ENCODE measurements at places on chromosomes 11 and 22.

- DNase-seq: peak; percentile 91
Measured at GRCh38 chr11:62705880-62706849, 1.1 kb downstream of the BSCL2 start.

GRCh38 chr22:45499746-45500145, 2.9 kb upstream of the FBLN1 start:
- no peak for DNase-seq

DNA sequence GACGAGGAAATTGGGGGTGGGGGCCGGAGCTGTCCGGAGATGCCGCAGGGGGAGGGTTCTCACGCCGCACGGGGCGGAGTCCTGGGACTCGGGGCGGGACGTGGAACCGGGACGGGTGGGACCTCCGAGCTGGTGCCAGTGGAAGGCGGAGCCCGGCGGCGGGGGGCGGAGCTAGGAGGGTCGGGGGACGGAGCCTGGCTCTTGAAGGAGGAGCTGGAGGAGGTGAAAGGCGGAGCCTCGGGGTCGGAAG, 271 bp downstream of the FKBP2 start:
- peak; percentile 100 for DNase-seq

GRCh38 chr22:38214302-38215056, 12.7 kb downstream of the MAFF start:
- peak; percentile 66 for DNase-seq

- no peak for DNase-seq
Measured at GRCh38 chr11:95519912-95520311, 269.7 kb downstream of the FAM76B start.

DNA sequence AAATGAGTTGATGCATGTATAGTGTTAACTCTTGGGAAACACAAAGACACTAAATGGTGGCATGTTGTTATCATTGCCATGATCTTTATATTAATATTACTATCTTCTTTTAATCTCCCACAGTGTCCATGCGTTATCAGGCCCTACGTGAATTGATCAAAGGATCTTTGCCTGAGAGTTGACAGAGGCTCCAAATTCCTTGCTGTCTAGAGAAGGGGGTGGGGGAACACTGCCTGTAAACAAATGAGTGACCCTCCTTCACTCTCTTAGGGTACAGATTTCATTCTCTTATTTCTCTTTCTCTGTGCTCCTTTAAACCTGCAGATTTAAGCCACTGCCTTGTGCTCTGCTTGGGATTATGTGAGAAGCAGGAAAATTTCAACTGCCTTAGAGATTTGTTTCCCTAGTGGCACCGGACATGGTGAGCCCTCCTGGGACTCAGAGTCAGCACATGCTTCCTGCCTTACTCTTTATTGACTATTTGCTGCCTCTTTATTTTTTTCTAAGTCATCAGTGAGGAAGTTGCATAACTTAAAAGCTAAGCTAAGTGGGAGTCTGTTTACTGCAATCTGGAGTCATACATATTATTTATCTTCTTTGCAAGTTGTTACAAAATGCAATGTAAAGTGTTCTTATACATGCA, 122.9 kb downstream of the MAML2 start:
- DNase-seq: no peak

GRCh38 chr11:108891909-108892511, 227.1 kb downstream of the DDX10 start:
- DNase-seq: no peak

GRCh38 chr22:50471197-50471847, 3.5 kb downstream of the SBF1 start:
- no peak for DNase-seq

DNA sequence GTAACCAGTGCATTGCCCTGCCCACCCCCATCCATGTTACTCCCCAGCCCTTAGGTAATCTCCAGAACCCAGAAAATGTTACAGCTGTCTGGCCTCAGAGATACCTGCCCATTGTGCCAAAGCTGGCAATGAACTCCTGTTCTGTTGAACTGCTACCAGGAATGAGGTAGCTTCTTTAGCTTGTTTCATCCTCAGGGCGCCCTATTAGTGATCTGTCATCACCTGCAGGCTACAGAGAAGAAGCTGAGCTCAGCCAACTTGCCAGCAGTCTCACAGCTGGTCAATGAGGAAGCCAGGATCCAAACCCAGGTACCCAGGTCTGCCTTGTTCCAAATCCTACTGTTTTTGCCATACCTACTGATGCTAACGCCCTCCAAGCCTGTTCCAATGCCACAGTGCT, 88.7 kb downstream of the GALNT18 start:
- DNase-seq: no peak
